ENCODE measurements at places on chromosomes 11 and 22. TPM values are rescaled to one million over a fixed set of nuclear protein-coding genes. Genes with fewer than 3 reads are reported as not detected.

DNA sequence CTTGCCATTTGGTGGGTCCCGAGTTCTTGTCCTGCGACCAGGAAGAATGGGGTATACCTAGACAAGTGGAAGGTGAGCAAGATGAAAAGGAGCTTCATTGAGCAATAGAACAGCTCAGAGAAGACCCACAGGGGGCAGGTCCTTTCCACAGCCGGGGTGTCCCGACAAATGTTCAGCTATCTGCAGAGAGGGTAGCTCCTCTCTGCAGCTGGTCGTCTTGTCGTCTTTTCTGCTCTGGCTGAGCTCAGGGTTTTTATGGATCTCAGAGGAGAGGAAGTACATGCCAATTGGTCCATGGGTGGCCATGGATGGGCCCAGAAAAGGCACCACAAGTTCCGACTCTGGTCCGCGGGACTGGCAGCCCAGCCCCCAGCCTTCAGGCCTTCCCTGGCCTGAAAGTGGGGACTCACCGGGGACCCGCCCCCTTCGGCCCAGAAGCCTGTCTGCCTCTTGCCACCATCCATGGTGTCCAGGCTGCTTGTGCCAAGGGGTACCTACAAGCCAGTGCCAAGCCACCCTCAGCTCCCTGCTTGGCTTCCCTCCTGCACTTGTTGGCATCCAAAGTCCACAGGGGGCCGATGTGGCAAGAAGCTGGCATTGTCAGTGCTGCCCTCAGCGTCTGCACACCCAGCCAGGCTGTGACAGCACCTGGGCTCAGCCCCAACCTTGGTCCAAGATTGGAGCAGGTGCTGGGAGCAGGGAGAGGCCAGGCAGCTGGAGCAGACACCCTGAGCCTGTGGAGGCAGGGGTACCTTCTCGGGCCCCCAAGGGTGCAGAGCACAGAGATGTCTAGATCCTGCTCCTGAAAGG, 438.9 kb downstream of the TBC1D22A start:
- H3K4me1 ChIP-seq = no peaks in the 10 kb centered on the region
- H3K27me3 ChIP-seq = peaks cover 2% of the 10 kb centered on the region
- DNase-seq = no peak
- no peak overlapping the region for H3K27ac ChIP-seq

- no peak overlapping the region for H3K4me3 ChIP-seq
- H3K4me1 ChIP-seq = no peaks in the 10 kb centered on the region
- peaks cover 37% of the 10 kb centered on the region for H3K36me3 ChIP-seq
- no peak overlapping the region for H3K27ac ChIP-seq
Measured at GRCh38 chr22:31838917-31839316, 85.1 kb downstream of the DEPDC5 start.

DNA sequence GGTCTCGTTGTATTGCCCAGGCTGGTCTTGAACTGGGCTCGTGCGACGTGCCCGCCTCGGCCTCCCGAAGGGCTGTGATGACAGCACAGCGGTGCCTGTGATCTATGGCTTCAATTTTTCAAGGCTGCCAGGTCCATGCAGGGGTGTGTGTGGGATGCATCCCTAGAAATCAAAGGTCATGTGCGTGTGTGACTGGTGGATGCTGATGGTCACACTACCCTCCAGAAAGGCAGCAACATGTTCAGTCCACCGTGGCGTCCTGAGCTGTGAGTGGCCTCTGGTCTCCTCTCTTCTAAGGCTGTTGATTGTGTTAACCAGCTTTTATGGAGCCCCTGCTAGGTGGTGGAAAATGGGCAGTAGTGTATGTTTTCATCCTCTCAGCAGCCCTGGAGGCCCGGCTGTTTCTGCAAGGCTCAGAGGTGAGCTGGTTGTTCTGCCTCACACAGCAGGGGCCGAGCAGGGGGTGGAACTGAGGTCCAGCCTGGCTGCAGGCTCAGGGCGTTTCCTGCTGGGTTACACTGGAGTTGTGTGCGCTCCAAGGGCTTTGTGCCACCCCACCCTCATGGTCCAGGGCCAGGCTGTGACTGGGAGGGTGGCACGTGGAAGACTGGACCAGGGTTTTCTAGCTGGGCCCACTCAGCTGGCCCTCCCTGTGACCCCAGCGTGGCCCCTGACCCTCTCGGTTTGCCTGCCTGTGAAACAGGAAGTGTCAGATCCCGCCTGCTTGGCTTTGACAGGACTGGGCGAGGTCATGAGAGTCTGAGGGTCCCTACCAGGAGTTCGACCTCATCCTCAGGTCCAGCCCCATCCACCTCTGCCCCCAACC, 7.7 kb downstream of the BIK start:
- peaks cover 3% of the 10 kb centered on the region for H3K27me3 ChIP-seq
- H3K36me3 ChIP-seq = no peaks in the 10 kb centered on the region
- peak overlapping the region; percentile 14 for H3K27ac ChIP-seq
- peak; percentile 66 for DNase-seq
- peaks cover 75% of the 10 kb centered on the region for H3K4me1 ChIP-seq

DNA sequence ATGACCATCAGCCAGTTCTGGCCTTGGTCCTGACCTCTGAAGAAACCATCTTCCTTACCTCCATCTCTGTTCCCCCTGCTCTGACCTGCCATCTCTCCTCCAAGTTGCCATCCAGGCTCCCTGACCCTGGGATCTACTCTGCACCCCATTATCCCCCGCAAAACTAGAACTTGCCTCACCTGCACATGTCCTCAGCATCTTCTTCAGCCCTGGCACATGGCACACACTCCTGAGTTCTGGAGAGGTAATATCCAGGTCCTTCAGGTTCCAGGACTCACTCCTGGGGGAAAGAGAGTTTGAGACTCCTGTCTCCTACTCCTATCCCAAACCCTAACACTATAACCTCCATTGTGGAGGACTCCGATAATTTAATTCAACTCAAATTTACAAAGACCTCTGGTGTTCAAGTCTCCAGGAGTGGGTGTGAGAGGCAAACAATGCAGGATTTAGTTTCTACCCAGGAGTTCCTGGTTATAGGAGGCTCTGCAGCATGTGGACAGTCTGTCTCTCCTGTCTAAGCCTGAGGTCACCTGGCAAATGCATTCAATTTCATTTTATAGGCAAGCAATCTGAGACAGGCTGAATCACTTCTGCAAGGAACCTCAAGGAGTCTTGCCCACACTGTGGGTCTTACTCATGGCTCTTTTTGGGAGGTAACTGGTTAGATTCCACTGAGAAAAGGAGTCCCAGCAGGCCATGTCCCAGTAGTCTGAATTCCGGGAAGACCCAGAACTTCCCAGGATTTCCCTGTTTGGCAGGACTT, 7.3 kb downstream of the TRIM21 start:
- no peak overlapping the region for H3K4me3 ChIP-seq
- no peak for DNase-seq
- no peaks in the 10 kb centered on the region for H3K27me3 ChIP-seq
- peaks cover 30% of the 10 kb centered on the region for H3K36me3 ChIP-seq
- H3K27ac ChIP-seq = no peak overlapping the region
- no peaks in the 10 kb centered on the region for H3K4me1 ChIP-seq

GRCh38 chr11:26329206-26329605, 2.7 kb upstream of the ANO3 start:
- no peaks in the 10 kb centered on the region for H3K36me3 ChIP-seq
- no peak overlapping the region for H3K27ac ChIP-seq
- H3K4me1 ChIP-seq = no peaks in the 10 kb centered on the region
- no peak for DNase-seq
- no peak overlapping the region for H3K4me3 ChIP-seq
- peaks cover 21% of the 10 kb centered on the region for H3K27me3 ChIP-seq

- H3K27ac ChIP-seq = peak overlapping the region; percentile 88
- peaks cover 48% of the 10 kb centered on the region for H3K4me1 ChIP-seq
- DNase-seq = peak; percentile 80
- no peaks in the 10 kb centered on the region for H3K27me3 ChIP-seq
Measured at GRCh38 chr22:42621505-42622002, 6.9 kb upstream of the POLDIP3 start.

DNA sequence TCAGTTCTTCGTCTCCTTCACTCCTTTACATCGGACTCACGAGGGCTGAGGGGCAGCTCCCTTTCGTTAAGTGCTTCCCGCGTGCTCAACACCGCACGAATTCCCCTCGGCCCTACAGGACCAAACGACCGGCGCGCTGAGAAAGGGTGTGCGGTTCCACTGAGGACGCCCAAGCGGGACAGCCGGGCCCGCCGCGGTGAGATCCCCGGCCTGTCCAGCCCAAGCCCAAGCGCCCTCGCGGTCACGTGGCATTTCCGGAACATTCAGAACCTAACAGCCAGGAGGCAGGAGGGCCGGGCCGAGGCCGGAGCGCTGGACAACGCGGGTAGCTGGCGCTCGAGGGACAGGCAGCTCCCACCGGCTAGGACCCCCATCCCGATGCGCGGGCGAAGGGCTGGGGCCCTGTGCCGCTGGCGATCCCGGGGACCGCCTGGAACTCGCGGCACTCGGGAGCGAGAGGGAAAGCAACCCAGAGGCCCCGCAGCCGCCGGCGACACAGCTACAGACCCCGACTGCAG, 737 bp upstream of the STIP1 start:
- peaks cover 30% of the 10 kb centered on the region for H3K4me1 ChIP-seq
- no peaks in the 10 kb centered on the region for H3K27me3 ChIP-seq
- peak overlapping the region; percentile 55 for H3K4me3 ChIP-seq
- H3K27ac ChIP-seq = peak overlapping the region; percentile 93
- peak; percentile 90 for DNase-seq
- no peaks in the 10 kb centered on the region for H3K36me3 ChIP-seq

NLRP10 gene
- not detected for total RNA-seq

EFCAB6 gene
- total RNA-seq = 3.7 TPM

SNX32 gene
- total RNA-seq = 10.0 TPM

RFPL2 gene
- total RNA-seq = not detected

HORMAD2 gene
- not detected for total RNA-seq
